ENCODE measurements at places on chromosomes 1 and 21. TPM values are rescaled to one million over a fixed set of nuclear protein-coding genes. Genes with fewer than 3 reads are reported as not detected.
A peak's percentile ranks its signal among the peaks of the same experiment; 100 is the strongest.

- DNase-seq: no peak
Observed at GRCh38 chr21:16644685-16645084, 868.2 kb upstream of the CXADR start.

DNA sequence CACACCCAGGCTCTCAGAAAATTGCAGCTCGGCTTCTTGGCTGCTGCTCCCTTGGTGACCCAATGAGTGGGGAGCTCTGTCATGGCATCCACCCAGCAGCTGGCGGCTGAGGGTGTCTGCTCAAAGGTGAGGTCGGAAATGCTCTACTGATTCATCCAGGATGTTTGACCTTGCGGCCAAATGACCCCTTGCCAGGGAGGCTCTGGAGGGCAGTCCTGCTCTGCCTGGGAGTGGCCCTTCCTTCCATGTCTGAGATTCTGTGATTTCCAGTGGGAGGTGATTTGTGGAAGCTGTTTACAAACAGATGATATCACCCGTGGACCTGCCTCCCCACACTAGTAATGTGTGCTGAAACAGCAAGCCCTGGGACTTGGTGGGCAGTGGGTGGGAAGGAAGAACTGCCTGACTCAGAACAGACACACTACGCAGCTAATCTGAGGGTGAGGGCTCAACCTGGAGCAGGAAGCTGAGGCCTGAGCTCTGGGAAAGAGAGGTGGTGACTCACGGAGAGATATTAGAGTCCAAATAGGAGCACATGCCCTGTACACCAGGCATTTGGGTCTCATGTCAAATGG is 3.0 kb downstream of the CRCT1 start:
- DNase-seq: no peak

DNA sequence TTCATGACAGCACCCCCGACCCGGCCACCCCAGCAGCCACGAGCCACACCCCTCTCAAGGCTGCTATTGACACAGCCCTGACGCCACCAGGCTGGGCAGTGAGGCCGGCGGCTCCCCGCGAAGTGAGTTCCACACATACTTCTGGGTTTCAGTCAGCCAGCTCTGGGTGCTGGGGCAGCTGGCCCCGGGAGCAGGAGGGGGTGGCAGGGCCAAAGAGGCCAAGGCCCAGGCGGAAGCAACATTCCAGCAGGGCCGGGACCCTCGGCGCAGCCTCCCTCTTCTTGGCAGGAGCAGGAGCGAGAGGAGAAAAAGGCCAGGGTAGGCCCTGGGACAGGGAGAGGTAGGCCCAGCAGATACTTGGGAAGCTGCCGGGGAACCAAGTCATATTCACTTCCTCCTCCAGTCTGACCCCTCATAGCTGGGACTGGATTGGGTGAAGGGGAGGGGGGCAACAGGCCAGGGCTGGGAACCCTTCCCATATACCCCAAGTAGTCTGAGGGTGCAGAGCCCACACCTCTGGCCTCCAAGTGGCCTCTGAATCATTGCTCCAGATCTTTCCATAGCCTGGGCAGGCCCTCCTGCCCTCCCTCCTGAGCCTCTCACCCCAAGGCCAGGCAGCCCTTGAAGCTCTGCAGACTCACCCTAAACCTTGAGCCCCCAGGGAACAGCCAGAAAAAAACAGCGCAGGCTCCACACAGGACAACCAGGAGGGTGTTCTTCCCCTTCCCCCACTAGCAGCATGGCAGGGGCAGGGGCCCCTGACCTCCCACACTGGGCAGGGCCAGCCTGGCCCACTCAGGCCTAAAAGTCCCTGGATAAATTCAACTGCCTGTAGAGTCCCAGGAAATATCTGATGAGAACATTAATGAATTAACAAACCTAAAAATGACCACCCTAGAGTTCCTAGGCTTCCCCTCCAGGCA is 5.7 kb downstream of the HSPG2 start:
- DNase-seq: peak; percentile 77

- DNase-seq: peak; percentile 62
Observed at GRCh38 chr1:11893907-11894251, 32.3 kb downstream of the KIAA2013 start.

The ARTN gene
- 3.0 TPM for total RNA-seq

The TCHH gene
- total RNA-seq: not detected

The RHBG gene
- total RNA-seq: not detected

DNA sequence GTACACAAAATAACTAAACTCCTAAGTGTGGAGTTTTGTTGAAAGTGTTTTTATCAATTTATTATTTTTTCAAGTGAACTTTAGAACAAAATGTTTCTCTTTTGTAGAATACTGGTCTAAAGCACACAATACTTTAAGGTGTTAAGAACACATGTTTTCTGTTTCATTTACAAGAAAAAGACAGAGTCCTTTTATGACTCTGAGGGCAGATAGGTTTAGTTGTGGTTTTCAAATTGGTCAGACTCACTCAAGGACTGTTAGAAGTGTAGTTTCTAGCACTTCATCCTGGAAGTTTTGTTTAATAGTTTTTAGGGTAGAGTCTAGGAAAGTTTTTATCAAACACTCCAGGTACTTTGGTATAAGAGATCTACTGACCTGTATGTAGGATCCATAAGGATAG is 376.5 kb downstream of the LRRIQ3 start:
- DNase-seq: no peak
